ENCODE measurements at places on chromosomes 5 and 9.
A peak's percentile ranks its signal among the peaks of the same experiment; 100 is the strongest.

GRCh38 chr5:135481387-135481786 lies 29.2 kb upstream of the TIFAB start:
- DNase-seq: no peak

DNA sequence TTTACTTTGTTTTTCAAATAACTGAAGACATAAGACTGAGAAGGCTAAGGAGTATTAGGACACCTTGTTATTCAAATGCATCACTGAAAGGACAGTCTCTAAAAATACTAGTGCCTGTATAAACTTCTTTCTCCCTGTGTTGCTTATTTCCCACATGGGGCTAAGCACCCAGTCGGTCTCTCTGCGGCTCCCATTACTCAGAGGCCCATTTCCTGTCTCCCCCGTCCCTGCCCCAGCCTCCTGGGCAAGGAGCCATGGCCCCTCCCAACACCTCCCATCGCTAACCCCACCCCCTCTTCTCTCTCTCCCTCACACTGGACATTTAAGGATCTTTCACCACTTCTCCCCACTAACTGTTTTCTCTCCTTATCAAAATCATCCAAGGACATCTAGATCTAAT lies 81.9 kb downstream of the EBF1 start:
- DNase-seq: peak; percentile 94

DNA sequence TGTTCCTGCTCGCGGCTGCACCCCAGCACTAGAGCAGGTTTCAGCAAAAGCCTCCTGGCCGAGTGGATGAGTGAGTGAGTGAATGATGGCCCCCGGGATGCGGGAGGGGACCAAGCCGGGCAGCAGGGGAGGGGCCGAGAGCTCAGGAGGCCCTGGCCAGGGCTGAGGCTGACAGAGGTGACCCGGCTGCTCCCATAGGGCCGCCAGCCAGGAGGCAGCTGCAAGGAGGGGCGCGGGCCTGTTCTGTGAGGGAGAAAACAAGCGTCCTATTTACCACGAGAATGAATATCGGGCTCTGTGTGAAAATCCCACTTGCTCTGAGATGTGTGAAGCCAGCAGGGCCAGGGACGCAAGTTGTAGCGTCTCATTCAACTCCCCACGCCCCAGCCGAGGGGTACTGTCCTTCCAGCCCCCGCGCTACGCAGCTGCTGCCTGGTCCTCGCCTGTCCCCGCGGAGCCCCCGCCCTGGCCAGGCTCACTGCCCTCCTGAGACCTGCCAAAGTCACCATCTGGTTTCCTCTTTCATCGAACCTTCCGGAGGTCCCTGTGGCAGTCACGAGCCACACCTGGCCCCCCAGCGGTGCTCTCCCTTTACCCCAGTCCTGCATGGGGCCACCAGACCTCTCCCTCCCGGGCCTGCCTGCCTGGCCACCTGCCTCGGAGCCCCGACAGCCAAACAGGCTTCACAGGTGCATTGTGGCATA lies 38.8 kb downstream of the RASGEF1C start:
- DNase-seq: no peak

DNA sequence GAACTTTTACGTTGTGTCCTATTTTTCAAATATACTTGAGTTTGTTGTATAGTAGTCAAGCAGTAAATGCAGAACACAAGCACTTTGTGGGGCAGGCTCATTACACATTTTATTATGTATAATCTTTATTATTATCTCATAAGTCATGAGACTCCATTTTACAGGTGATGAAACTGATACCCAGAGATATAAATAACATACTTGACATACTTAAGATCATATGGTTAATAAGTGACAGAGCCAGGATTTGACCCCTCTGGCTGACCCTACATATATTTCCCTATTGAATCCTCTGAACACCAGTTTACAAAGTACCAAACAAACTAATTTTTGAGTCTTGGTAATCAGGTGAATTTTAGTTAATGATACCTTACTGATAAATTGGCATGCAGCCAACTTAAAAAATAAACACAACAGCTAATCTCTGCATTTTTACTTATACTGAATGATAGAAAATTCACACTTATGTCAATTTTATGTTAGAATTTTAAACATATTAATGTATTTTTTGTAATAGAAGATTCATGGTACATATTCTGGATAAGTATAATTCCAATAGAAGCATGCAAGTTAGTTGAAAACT lies 305.0 kb upstream of the MEF2C start:
- DNase-seq: no peak

DNA sequence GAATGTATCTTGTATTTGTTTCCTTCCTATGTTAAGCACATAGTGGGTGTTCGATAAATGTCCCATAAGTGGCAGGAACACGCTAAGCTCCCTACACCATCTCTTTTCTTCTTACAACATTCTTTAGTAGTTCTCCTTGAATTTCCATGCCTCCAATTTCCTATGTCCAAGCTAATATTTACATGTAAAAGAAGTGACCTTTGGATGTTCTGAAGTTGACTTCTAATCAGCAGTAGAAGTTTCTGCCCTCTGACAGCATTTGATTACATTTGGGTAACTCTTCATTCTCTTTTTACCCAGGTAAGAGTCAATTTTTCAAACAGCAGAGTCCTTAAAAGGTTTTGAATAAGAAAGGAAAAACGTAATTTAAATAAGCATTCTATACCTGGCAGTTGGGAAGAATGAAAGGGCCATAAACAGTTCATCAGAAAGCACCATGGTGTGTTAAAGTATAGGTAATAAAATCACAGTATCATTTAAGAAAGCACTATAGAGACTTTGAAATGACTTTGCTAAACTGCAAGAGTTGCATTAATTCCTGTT lies 78.9 kb downstream of the TRPM3 start:
- no peak for DNase-seq

DNA sequence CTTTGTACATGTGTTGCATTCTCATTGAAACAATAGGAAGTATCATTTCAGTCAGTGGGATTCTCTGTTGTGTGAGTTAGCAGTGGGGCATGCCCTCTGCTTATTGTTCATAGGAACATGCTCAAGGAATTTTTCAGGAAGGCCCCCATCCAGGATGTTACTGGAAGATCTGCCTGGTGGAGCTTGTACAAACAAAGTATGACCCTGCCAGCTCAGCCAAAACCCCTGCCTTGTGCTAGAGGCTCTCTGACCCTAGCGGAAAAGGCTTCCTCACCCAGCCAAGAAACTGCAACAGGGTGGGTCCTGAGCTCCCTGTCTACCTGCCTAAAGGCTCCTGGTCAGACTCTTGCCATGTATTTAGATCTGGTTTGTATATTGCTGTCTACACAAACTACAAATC lies 43.2 kb downstream of the MRRF start:
- DNase-seq: peak; percentile 10

GRCh38 chr5:72991394-72991793 lies 35.6 kb downstream of the FCHO2 start:
- DNase-seq: no peak

DNA sequence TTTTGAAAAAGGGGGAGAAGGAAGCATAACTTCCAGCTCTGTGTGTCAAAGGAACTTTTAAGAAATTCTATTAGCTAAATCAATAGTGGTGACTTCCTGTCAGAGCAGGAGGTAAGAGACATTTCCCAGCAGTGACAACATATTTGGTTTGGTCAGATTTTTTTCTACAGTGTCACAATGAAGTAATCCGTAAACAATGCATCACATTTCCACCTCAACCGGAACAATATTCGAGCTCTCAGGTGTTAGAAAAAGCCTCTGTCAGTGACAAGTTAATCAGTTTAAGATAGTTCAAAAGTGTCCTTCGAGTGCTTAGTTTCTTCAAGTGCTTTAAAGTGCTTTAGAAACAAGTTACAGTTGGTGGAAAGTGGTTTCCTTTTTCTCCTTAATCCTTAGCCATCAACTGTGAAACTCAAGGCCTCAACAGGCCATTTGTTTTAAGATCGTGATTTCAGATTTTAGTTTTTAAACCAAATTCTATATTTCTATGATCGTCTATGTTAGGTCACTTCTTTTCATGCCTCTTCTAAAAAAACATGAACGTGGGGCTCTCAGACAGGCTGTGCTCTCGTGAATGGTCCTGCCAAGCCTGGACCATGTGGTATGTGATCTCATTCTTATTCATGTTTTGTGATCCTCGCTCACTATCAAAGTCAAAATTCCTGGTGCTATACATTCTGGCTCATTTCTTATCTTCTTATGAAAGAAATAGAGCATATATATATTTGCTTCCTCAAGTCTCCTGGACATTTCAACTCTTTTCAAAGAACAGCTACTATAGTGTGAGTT lies 181.9 kb upstream of the HMHB1 start:
- peak; percentile 63 for DNase-seq

GRCh38 chr9:77271023-77271690 lies 93.8 kb downstream of the VPS13A start:
- no peak for DNase-seq

GRCh38 chr9:116475201-116475600 lies 211.9 kb upstream of the TRIM32 start:
- peak; percentile 45 for DNase-seq

DNA sequence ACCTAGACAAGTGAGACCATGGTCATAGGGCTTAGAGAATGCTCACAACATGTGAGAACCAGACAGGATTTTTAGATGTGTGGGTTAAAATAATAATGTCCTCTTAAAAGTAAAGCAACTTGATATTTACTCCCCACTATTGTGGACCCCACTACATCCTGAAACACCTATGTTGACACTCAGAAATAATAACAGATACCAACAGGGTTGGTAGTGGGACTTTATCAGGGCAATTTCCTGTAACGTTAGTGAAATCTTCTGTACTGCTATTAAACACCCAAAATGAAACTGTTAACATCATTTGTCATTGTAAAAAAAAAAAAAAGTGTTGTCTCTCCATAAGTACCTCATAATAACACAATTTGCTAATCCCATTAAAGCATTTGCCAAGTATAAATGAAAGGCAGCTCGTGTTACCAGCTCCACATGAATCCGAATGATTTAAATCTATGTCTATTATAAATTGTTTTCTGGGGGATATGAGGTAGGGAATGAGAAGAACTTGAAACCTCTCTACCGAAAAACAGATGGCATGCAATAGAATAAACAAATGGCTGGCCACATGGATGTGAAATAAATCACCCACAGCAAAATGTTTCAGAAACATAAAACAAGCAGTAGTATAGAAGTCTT lies 285.9 kb downstream of the ARHGEF28 start:
- DNase-seq: peak; percentile 26

GRCh38 chr9:114053246-114054005 lies 24.7 kb downstream of the AMBP start:
- DNase-seq: no peak

DNA sequence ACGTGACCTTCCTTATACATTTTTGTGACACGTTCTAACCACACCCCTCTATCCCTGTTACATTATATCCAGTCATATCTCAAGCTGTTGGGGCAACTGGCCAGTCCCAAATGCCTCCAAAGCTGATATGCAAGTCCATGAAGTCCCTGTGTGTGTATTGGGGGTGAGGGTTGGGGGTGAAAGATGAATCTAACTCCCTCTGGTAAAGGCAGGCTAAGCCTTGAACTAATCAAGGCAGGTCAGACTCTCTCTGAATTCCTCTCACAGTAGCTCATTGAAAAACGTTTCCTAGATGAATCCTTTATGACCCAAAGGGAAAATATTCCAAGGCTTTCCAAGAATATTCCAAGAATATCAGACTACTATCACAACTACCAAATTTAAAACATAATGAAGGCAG lies 174.4 kb downstream of the MUSK start:
- DNase-seq: peak; percentile 74

GRCh38 chr9:35835216-35835632 lies 6.2 kb downstream of the TMEM8B start:
- DNase-seq: no peak

DNA sequence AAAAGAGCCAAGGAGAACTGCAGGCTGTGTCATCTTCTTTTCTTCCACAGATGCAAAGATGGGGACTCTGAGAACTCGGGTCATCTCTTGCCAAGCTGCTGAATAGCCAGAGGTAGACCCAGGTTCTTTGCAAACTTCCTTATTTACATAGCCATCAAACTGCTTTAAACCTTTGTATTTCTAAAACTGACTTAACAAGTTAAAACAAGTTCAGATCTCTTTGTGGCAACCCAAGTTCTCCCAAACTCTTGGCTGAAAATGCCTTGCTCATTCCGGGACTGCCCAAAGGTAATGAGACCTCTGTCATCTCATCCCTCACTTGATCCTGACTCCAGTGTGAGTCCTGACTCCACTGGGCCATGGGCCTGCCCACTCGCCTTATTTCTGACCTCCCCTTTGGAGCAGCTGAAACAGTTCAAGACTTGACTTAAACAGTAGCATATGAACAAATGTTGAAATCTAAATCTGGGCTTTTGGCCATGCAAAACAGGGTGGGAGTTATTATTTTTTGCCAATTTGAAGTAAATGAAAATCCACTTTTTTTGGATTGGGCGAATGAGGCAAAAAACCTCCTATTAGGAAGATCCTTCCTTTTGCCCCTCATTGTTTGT lies 50.6 kb downstream of the FBXL7 start:
- no peak for DNase-seq

GRCh38 chr5:112316731-112317130 lies 102.3 kb downstream of the EPB41L4A start:
- DNase-seq: no peak
